Nephron progenitor cell (in vitro differentiated cells): ENCODE measurements at places on chromosomes 2 and 18.

DNA sequence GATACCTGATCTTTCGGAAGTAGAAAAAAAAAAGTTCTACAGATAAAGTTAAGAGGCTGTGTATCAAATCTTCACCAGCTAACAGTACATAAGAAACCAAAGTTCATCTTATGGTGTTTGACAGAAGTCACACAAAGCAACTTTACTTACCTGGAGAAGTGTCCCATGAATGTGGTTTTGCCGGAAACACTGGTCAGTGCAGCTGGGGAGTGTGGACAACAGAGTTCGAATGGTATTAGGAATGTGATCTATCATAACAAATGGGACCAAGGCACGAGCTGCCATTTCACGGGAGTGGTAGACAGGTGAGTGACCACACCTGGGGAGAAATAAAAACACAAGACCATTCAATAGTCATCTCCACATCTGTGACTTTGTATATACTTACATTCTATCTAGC, 171.4 kb upstream of the ZFP36L2 start:
- DNase-seq = no peak

DNA sequence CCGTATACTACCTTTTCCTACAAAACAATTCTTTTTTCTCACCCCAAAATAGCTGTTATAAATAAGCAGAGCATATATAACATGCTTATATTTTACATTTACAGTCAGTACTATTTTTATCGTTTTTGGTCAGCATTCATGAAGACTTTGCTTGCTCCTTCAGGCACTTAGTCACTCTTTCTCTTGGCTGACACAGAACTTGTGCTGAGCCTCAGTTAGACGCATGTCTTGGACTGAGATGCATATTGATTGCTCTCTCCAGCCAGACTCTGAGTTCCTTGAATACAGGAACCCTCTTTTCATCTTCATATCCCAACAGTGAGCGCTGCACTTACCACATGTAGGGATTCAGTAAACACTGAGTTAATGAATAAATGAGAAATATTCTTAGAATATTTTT, 158.3 kb downstream of the RTN4 start:
- no peak for DNase-seq

DNA sequence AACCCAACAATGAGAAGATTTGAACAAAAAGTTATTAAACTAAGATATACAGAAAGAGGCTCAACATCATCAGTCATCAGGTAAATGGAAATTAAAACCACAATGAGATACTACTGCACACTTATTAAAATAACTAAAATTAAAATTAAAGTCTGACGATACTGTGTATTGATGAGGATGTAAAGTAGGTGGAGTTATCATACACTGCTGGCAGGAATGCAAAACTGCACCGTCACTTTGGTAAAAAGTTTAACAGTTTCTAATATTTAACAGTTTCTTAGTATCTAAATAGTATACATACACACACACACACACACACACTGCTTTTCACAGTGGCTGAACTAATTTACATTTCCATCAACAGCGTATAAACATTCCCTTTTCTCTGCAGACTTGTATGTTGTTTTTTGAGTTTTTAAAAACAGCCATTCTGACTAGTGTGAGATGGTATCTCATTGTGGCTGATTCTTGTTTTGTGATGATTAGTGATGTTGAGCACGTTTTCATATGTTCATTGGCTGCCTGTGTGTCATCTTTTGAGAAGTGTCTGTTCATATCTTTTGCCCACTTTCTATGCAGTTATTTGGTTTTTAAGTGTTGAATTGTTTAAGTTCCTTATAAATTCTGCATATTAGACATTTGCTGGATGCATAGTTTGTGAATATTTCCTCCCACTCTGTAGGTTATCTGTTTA, 726.9 kb upstream of the CHAC2 start:
- DNase-seq = no peak

DNA sequence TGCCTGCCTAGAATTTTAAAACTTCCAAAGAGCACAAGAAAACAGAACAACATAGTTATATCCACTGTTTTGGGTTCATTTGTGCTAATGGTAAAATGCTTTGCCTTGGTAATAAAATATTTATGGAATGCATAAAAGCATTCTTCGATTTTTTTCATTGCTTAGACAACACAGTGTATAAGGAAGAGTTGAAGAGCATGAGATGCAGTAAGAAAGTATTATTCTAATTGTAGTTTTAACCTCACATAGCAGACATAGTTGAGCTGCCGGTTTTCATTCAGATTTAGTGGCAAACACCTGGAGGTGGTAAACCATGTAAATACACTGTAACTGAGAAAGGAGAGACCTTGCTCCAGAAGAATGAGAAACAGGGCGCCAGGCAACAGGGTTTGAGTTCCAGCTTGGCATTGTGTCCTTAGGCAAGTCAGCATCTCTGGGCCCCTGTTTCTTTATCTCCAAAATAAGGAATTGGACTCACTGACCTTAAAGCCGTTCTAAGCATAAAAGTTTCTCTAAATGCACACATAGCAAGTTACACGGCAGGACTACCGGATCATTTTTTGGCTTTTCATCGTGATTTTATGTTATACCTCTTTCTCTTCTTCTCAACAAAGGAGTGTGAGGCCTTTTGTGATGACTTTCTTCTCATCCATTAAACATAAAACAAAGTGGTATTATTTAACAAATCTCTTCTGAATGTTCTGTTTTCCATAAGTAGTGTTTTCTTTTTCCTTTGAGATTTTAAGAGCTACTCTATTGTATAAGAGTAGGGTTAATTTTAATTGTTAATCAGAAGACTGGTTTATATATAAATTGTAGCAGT, 7.9 kb downstream of the UGP2 start:
- DNase-seq = no peak

- DNase-seq = no peak
Observed at GRCh38 chr2:30446602-30447148, 371 bp upstream of the LCLAT1 start.

- DNase-seq = no peak
Observed at GRCh38 chr2:162217598-162217997, 25.6 kb downstream of the FAP start.

DNA sequence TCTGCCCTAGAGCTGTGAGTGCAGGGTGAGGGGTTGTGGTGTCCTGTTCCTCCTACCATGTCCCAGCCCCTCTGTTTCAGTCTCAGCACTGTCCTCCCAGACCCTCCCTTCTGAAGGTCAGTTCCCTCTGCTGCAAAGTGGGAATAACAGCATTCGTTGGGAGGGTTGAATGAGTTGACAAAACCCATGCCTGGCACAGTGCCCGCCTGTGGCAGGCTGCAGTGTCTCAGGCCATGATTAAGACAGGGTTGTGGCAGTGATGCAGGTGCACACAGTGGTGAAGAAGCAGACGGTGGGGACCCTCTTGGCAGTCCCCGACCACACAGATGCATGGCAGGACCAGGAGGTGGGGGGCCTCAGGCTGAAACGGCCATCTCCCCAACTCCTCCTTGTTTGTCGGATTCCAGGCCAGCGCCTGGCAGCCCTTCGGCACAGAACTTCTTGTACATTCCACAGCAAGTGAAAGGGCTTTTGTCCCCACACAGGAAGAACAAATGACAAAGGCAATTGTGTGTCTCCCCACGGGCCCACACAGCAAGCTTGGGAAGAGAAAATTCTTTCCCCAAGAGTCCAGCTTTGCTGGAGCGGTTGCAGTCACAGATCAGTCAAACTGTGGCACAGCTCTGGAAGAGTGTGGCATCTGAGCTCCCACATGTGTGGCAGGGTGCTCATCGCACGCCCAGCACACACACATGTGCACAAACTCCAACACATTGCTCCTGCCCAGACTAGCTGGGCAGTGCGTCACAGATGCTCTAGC, 92.0 kb upstream of the MSH2 start:
- no peak for DNase-seq

DNA sequence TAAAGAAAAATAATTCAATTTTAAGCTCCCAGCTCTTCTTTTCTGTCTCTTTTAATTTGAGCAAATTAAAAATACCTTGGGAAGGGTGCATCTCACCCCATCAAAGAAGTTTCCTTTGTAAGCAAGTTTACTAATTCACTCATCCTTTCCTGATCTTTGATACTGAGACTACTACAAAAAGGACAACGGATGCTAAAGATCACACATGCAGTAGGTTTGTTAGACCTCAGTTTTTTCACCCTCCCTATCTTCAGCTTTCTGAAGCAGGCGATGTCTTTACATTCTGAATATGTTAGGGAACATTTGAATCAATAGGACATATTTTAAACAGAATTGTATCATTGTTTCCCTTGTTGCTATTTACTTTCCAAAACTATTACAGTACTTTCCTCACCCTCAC, 6.0 kb upstream of the HNRNPLL start:
- DNase-seq = no peak

- DNase-seq = no peak
Observed at GRCh38 chr2:170012773-170013172, 165.2 kb upstream of the MYO3B start.

DNA sequence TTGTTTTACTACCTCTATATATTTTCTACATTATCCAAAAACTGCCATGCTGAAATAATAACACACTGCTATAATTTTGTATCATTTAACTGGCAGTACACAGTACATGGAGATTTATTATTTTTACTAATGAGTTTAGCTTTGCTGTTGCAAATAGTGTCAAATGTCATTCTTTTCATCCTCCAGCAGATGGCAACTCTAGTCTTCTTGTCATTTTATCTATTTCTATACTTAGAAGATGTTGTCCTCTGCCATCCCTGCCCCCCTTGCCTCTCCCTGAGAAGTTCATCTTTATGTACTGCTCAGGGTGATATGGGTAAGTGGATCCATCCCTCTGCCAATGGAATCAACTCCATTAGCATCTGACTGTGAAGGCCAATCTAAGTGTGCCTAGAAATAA, 21.7 kb upstream of the LRRTM1 start:
- DNase-seq = no peak

GRCh38 chr2:145185696-145186095, 665.8 kb upstream of the ZEB2 start:
- no peak for DNase-seq

DNA sequence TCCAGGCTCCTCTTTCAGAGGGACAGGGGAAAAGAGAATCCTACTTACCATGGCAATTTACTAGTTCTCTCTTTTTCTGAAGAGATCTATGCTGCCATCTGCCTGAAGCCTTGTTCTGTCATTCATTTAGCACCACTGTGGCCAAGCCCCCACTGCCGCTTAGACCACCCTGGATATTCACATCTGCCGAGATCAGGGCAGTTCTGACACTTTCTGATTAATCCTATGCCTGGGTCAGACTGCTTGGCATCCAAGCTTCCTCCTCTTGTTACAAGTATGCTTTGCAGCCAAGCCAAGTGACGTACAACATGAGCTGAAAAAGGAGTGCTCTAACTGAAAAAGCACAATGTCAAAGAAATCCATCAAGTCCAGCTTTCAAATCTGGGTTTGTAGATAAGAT, 332.6 kb downstream of the SUCLG1 start:
- DNase-seq = no peak

DNA sequence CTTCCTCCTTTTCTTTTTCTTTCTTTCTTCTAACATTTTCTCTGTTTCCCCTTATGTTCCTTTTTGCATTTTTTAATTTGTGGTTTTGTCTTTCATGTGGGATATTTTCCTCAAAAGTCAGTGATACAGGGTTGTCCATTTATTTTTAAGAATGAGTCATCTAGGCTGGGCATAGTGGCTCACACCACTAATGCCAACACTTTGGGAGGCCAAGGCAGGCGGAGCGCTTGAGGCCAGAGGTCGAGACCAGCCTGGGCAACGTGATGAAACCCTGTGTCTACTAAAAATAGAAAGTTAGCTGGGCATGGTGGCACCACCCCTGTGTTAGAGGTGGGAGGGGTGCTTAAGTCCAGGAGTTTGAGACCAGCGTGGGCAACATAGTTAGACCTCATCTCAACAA, 35.8 kb downstream of the KATNAL2 start:
- DNase-seq = no peak

DNA sequence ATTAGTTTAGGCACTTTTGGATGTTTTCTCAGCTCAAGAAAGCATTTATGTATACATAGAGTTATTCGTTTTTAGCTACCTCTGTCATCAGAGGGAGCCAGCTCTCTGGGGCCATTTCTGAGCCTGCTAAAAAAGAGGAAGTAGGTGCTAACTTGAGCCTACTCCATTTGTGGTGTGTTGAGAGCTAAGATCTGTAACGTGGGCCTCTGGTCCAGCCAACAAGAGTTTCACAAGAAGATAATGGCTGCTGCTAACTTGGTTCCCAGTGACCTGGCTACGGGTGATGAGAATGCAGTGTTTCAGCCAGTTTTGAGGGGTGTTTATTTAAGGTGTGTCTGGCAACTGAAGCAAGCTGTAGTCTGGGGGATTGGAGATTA, 182.5 kb downstream of the PRKCE start:
- DNase-seq = no peak

GRCh38 chr2:162125138-162125537, 26.9 kb downstream of the GCG start:
- no peak for DNase-seq

DNA sequence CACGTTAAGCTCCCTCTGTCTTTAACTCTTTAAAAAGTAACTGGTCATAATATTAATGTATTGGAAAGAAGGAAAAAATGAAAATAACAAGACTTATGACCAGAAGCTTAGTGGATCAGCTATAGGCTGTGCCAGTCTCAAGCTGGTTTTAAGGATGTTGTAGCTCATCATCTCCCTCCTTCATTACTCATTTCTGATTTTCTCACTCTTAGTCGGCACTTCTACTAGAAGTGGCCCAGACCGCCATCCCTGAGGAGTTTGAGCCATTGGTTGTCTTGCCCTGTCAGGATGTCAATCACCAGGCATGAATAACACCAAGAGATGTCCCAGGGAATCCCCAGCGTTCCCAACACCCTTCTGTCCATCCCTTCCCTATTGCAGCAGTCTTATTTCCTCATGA, 151.5 kb downstream of the ASXL3 start:
- no peak for DNase-seq

DNA sequence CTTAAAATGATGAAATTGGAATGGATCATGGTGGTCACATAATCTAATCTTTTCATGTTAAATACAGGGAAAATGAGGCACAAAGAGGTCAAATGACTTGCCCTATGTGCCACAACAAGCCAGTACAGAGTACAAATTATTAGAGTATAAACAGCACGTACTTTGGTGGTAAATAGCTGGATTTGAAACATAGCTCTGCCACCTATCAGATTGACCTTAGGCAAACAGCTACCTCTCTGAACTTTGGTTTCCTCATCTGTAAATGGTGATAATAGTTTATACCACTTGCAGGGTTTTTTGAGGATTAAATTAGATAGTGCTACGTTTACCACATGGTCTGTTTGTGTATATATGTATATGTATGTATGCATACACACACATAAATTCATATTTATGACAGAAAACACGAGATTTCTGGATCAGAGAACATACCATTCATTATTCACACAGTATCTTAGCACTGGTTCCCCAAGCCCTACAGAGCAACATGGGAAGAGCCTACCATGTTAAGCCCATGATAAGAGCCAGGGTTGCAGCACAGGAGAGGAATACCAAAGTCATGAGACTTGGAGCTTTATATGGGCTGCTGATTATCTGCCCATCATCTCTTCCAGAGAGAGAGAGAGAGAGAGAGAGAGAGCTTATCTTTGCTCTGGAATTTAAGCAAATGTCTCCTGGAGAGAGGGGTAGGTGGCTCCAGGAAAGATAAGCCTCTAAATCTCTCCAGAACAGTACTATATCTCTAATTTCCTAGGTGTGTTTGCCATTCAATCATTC, 73.5 kb downstream of the MDH1 start:
- DNase-seq = no peak

GRCh38 chr2:73919596-73920228, 7.0 kb upstream of the DGUOK start:
- no peak for DNase-seq
